ENCODE measurements at places on chromosomes 7 and 10. TPM values are rescaled to one million over a fixed set of nuclear protein-coding genes. Genes with fewer than 3 reads are reported as not detected.

- peak; percentile 72 for DNase-seq
Measured at GRCh38 chr7:128361411-128362379, at the start of gene PRRT4. Gene PRRT4 (minus strand): TSS chr7:128361690.

DNA sequence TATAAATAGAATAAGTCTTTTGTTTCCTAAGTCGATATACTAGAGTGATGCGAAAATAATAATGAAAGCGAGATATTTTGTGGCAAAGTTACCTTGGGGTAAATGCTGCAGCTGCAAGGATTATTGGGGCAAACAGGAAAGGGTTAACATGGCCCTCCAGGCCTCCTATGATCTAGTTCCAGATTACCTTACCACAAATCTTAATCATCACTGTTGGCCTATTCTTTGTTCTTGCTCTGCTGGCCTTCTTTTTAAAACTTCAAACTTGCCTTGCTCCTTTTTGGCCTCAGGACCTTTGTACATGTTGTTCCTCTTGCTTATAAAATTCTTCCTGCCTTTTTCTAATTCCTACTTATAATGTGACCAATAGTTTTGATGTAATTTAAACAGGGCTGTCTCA, 81.5 kb downstream of the SEMA3C start:
- DNase-seq, result no peak

DNA sequence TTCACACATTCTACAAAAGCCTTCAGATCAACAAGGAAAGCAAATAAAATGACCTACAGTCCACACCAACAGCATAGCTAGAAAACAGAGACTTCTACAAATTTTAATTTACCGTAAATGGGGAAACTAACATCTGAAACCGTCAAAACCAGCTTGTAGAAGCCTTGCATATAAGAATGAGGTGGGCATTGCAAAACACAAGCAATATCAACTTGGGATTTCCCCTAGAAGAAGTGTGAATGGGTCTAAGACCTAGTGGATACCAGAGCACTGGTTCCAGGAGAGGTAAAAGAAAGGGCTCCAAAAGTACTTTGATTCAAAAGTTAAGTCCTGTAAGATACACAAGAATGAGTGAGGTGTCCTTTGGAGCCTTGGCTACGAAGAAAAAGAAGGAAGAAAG, 18.7 kb downstream of the RTKN2 start:
- DNase-seq, result no peak

DNA sequence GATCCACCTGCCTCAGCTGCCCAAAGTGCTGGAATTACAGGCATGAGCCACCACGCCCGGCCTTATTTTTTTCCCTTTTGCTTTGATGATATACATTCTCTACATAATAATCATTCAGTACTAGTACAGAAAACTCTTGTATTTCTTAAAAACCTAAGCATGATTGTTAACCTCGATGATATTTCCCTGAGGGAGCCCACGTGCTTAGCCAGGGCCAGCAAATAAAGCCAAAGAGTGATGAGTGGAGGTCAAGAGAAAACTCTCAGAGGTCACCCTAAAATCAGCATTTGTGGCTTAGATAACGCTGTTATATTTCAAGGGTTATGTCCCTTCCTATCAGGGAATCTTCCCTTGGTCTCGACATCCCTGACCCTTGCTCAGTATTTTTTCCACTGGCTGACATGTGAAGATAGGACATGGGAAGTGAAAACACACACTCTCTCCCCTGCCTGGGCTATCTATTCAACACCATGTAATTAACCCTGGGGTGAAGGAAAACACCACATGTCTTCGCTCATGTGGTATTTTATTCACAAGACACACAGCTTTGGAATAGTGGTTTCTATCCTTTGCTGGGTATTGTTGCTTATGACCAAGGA, 12.6 kb downstream of the FAM200A start:
- no peak for DNase-seq

DNA sequence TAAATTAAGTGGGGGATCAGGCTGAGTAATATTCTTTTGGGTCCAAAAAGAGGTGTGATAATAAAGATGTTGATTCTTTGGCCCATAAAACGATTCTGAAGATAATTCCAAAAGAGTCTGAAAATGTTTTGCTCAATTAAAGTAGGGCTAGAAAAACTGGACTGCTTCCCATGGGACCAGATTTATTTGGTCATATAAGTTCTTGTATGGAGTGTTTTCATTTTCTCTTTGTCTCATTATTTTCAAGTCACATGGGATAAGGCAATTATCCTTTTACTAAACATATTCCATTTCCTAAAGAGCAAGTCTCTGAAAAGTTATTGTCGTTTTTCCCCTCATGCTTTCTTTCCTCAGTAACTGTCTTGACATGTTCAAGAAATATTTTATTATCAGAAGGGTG, 41.5 kb downstream of the CDK6 start:
- no peak for DNase-seq

DNA sequence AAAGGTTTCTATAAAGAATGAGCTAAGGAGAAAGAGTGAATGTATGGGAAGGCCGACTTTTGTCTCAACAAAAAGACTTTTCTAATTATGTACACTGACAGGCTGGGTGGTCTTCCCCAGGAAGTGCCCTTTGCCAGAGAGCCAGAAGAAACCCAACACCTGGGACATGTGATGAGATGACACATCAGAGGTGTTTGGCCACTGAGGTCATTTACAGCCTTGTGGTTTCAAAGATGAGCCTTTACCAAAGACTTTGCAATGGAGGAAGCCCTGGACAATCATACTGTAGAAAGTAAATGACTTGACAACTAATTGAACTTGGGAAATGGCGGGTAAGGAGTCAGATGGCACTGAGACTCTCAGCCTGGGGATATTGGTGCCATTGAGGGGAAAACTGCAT, 3.4 kb upstream of the NRG3 start:
- no peak for DNase-seq

The PTN gene
- total RNA-seq, result 82.1 TPM

The RHEB gene
- 117 TPM for total RNA-seq

The SSC4D gene
- total RNA-seq, result 0.88 TPM

The LRIT1 gene
- total RNA-seq, result not detected

The CD36 gene
- total RNA-seq, result 1.7 TPM

The PHYHIPL gene
- total RNA-seq, result 127 TPM

The TRIM56 gene
- total RNA-seq, result 17.2 TPM
